IPS DF 19.7 (cell line): ENCODE measurements at places on chromosomes 7 and 10.

DNA sequence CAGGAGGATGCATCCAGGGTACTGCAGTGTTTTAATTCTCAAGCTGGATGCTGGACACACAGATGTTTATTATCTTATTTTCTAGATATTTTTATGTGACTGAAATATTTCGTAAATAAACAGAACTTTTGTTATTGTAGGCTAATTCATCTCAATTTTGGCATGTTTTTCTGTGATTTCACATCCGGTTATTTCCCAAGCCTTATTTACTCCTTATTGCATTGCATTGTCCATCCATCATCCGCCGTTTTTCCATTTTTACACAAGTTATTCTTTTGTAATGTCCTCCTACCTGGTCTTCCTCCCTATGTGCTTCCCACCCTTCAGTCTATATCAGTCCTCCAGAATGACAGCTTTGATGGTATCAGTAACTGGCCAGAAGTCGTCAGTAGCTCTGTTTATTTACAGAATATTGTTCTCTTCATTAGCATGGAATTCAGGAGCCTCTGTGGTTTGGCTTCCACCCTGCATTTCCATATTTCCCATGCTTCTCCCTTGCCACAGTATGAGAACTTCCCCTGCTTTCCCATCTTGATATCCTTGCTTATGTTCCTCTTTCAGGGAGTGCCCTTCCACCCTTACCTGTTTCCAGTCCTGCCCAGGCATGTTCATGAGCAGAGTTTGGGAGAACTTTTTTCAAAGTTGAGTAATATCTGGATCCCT is 16.1 kb downstream of the GNAI1 start:
- no peak for DNase-seq

DNA sequence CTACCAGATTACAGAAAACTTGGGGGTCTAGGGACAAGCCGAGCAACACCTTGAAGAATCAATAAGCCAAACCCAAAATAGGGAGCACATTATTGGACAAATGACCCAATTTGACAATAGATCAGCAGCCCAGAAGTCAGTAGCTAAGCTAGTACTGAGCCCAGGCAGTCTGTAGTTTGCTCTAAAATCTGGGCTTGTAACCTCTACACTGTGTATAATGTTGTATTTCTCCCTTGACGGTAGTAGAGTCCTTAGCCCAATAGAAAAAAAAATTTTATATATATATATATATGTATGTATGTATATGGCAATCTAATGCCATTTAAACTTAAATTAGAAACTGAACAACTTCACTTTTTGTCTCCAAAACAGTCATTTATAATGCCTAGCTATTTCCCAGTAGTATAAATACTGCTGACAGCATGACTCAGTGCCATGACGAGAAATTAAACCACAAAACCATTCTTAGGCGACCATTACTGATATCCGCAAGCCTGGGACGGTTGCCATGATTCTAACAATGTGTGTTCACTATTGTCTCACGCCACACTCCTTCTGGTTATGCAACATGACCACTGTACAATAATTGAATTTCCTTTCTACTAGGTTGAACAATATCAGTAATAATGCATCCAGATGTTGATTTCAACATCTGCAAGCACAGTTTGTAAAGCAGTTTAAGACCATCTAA is 110.5 kb downstream of the IPMK start:
- DNase-seq: no peak

GRCh38 chr7:89028319-89028718 is 232.8 kb upstream of the TEX47 start:
- DNase-seq: no peak

DNA sequence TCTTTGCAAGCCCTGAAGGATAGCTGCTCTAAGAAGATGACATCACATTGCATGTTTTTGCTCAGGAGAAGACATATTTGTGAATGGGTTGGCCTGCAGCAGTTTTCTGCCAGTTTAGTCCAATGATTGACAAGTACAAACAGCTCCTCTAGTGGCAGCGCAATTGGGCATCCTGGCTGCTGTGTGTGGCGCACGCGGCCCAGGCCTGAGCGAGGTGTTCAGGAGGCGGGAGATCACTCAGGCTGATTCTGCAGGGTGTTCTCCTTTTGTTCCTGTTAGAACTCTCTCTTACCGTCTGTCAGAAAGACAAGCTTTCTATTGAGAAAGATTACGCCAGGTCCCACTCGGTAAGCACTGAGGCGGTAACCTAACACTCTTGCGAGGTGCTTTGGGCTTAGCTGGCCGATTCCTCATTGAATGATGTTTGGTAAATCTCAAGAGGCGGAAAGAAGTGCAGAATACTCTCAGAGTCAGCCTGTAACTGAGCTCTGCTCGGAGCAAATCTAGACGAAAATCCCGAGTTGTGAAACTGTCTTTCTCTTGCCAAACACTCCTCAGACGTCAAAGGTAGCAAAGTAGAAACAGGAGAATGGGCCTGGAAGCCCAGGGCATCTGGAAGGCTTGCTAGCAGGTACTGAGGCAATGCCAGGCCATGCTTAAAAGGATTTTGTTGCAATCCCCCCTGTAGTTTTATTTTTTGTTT is 219.2 kb upstream of the BMPER start:
- DNase-seq: no peak

DNA sequence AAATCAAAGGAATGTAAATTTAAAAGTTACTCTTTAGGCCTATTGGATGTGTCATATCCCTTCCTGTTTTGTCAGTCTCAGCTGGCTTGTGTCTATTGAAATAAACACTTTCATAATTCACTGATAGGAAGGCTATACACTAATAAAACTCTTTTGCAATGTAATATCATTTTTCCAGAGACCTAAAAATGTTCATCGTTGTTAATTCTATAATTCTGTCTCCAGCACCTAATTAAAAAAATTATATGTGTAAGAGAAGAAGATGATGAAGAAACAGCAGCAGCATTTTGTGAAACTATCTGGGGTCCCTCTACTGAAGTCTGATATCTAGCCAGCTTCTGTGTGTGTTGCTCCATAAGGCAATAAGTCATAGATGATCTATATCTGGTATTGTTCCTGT is 602.7 kb downstream of the ETV1 start:
- DNase-seq: no peak

GRCh38 chr7:31526864-31527263 is 13.0 kb downstream of the ITPRID1 start:
- DNase-seq: no peak

DNA sequence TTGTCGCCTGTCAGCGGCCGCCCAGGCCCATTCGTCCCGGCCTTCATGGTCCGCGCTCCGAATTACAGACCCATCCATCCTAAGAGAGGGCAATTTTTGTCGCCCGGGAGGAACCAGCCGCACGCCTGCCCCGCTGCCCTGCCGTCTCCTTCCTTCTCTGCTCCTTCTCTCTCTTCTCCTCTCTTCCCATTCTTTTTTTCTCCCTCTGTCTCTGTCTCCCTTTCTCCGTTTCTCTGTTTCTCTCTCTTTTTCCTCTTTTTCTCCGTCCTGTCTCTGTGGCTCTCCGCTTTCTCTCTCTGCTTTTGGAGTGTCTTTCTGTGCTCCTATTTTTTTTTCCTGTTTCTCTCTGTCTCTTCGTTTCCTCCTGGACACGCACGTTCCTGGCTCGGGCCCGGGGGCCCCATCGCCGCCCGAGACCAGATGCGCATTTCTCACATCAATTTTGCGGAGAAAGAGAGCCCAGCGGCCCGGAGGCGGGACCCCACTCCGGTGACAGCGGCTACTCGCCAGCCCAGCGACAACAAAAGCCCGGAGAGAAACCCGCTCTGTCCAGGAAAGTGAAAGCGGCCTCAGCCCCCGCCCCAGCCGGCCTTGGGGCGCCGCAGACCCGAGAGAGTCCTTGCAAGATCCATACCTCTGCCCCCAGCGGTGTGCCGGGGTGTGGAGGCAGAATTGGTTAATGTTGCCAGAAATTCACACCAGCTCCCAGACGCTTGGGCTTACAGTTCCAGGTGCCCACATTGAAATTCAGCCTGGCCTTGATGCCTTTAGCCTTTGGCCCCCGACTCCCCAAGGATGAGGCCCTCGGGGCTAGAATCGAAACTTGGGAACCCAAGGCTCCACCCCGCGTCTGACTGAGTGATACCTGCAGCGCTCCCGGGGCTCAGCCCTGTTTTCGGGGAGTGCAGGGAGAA is 4.1 kb downstream of the LBX1 start:
- no peak for DNase-seq

DNA sequence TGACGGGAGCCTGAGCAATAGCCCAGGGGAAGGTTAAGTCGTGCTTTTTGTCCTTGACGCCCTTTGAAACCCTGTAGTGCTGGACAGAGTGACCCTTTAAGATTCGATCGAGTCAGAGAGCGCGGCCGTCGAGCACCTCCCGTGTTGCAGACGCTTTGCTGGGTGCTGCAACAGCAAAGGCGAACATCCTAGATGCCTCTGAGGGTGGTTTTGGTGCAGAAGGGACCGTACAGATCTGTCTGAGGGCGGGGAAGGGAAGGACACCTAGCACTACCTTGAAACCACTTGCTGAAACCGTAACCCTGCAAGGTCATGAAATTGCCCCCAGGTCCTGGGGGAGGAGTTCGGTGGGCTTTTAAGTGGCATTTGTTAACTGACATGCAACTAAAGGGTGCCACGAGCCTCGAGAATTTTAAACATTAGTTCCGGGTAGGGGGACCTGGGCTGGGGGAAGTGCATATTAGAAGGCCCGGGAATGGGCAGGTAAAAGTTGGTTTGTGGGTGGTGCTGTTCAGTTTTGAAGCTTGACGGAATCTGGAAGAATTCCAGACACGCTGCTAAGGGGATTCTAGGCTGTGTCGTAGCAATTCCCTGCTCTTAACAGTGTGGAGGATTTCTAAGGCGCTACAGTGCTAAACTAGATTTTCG is 786 bp downstream of the ATP5F1C start:
- no peak for DNase-seq
